ENCODE measurements at places on chromosomes 16 and 17.

GRCh38 chr16:13780406-13781168 is 139.4 kb upstream of the ERCC4 start:
- no peak for DNase-seq

DNA sequence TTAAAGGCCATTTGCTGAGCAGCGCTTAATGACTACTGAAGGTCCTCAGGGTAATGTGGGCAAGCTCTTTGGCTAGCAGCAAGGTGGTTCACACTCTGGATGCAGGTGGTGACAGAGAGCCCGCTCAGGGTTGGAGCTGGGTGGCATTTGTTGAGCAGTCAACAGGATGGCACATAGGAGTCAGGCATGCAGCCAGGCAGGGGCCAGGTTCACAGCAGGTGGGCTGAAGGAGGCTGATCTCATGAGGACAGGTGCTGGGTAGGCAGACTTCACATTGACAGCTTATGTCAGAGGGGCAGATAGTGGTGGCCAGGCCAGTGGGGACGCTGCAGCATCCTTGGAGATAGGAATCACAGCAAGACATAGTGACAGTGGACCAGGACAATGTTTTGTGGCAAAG is 4.5 kb downstream of the KRTAP3-1 start:
- no peak for DNase-seq

DNA sequence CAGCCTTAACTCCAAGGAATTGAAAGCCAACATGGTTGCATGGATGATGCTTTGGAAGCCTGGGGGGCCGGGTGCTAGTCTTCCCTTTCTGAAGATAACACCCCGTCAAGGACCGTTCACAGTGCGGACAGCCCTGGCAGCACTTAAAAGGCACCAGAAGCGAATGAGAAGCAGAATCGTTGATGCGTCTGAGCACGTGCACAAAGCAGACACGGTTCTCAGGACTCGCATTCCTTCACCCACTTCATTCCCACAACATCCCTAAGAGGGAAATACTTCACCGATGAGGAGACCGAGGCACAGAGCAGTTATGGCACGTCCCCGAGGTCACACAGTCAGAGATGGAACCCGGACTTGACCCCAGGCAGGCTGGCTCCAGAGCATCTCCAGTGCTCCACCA is 14.2 kb downstream of the TRPV1 start:
- DNase-seq = no peak

GRCh38 chr17:8872705-8873435 is 5.4 kb upstream of the PIK3R6 start:
- no peak for DNase-seq

GRCh38 chr17:77359236-77359635 is 218.5 kb downstream of the SEC14L1 start:
- DNase-seq = no peak

GRCh38 chr17:45171338-45172231 is 9.9 kb downstream of the HEXIM2 start:
- DNase-seq = no peak

- DNase-seq = no peak
Observed at GRCh38 chr16:65919145-65919985, 447.1 kb upstream of the CDH5 start.

DNA sequence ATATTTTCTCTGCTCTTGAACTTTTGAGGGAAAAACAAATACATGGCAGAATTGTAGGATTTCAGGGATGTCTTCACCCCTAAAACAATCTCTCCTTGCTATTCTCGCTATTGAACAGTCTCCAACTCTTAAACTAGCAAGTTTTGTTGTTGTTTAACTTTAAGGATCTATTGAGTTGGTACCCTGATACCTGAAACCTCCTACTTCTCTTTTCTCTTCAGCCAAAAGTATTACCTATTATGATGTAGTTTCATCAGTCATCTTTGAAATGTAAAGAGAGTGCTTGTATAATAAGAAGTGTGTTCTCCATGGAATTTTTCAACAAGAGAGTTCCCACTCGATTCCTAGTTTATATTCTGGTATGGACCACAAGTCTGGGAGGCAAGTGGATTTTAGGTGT is 211.6 kb upstream of the TBX2 start:
- no peak for DNase-seq

GRCh38 chr16:27289669-27290068 is 21.1 kb upstream of the NSMCE1 start:
- no peak for DNase-seq

GRCh38 chr17:20092261-20092867 is 83.2 kb downstream of the SPECC1 start:
- DNase-seq = no peak

- DNase-seq = no peak
Observed at GRCh38 chr17:75895370-75896155, 1.2 kb downstream of the TRIM65 start.

- DNase-seq = no peak
Observed at GRCh38 chr16:70809392-70810060, 8.6 kb upstream of the VAC14 start.

DNA sequence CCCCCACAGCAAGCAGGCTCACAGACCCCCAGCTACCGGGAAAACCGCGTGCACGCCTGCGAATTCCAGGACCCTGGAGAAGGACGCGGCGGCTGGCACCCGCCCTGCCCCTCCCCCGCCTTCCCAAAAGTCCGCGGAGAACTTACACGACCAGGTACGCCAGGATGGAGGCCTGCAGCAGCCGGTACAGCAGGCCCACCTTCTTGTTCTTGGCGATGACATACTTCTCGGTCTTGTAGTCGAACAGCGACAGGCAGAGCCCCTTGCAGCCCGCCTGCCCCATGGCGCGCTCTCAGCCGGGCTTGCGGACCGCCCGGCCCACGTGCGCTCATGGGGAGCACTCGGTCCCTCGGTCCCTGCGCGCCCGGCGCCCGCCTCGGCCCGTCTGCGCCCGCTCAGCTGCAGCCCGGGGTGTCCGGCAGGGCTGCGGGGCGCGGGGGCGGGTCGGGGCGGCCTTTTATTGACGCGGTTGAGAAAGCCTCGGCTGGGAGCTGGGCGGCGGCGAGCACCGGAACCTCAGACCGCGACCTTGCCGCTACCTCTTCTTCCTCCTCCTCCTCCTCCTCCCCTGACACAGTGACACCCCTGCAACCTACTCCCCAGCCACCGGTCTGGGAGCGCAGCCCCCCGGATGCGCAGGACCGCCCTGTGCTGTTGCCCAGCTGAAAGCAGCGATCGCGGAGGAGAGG is at the start of gene P2RX5:
Gene P2RX5, minus strand, starts transcription at position 433 of the 689 bp plus-strand sequence. Its CDS starts 150 bp downstream, at position 283.
- no peak for DNase-seq

GRCh38 chr17:17128476-17129075 is 77.6 kb downstream of the PLD6 start:
- no peak for DNase-seq

- no peak for DNase-seq
Observed at GRCh38 chr16:3625331-3625730, 13.9 kb upstream of the SLX4 start.

DNA sequence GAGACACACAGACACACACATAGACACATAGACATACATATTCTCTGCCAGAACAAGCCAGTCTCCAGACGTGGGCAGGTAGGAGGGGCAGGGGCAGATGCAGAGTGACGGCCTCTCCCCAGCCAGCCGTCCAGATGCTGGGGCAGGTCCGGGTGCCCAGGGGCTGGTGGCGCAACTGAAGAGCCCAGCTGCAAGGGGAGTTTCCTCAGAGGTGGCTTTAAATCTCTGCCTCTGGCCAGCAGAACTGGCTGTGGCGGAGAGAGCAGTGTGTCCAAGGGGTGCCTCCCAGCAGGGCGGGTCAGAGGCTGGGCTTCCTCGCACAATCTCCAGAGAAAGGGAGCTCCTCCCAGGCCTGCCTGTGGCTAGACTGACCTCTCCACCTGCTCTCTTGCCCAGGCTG is 9.4 kb upstream of the GCGR start:
- DNase-seq = no peak

DNA sequence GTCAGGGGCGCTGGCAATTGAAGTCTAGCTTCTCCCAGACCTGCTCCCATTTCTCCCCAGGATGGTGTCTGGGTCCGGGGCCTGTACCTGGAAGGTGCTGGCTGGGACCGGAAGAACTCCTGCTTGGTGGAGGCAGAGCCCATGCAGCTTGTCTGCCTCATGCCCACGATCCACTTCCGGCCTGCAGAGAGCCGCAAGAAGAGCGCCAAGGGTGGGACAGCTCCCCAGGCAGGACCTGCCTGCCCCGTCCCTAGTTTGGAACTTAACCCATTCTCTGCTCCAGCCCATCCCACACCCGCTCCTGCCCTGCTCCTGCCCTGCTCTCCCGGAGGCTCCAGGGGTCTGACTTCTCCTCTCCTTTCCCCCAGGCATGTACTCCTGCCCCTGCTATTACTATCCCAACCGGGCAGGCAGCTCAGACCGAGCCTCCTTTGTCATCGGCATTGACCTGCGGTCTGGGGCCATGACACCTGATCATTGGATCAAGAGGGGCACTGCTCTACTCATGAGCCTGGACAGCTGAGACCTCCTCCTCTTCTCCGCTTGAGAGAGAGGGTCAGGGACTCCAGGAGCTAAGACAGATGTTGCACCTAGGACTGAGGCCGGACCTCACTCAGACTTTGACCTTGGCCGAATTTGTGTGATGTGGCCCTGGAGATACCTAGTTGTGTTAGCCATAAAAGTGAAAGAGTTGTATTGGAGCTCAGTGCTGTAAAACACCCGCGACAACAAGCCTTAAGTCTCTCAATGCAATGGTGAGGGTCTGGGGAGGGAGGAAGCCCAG is 814 bp upstream of the KDM6B start:
- no peak for DNase-seq

DNA sequence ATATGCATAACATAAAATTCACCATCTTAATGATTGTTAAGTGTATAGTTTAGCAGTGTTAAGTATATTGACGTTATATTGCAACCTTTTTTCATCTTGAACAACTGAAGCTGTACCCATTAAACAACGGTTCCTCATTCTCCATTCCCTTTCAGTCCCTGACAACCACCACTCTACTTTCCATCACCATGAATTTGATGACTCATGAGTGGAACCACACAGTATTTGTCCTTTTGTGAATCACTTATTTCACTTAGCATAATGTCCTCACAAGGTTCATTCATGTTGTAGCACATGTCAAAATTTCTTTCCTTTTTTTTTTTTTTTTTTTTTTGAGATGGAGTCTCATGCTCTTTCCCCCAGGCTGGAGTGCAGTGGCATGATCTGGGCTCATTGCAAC is 46.0 kb downstream of the HOXB1 start:
- no peak for DNase-seq

GRCh38 chr17:1491443-1492248 is 840 bp downstream of the MYO1C start:
- DNase-seq = no peak

- no peak for DNase-seq
Observed at GRCh38 chr17:82949361-82949760, 109.5 kb upstream of the ZNF750 start.

- no peak for DNase-seq
Observed at GRCh38 chr16:20768818-20769217, 5.0 kb downstream of the ACSM3 start.

DNA sequence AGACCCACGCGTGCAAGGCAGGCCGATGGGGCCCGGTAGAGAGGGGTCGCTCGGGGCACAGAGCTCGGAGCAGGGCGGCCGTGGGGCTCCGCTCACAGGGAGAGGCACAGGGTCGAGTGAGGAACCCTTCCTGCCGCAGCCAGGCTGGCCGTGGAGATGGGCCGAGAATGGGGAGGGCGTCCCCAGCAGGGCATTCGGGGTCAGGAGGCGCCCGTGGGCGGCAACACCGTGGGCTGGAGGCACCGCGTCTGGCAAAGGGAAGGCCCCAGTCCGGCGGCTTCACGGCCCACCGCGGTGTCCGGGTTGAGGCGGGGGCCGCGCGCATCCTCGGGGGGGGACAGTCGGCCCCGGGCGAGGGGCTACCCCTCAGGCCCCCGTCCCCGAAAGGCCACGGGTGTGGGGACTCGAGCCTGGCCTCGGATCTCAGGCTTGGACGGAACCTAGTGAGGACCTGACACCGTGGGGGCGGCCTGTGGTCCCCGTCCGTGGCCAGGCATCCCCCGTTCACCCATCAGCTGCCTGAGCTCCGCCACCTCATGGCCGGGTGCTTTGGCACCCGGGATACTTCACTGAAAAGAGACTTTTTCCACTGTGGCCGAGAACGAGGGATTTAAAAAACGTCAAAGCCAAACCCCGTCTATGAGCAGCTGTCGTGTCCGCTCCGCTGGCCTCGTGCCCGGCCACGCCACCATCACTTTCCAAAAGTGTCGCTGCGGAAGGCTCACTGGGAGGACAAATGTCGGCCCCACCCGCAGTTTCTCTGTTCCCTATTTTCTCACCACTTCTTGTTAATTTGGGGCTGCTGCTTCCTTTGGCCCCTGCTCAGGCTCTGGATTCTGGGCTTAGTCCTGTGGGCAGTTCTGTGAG is 73.6 kb downstream of the METRNL start:
- no peak for DNase-seq
